T1000 (cell line): ENCODE measurements at places on chromosomes 5 and 9.

DNA sequence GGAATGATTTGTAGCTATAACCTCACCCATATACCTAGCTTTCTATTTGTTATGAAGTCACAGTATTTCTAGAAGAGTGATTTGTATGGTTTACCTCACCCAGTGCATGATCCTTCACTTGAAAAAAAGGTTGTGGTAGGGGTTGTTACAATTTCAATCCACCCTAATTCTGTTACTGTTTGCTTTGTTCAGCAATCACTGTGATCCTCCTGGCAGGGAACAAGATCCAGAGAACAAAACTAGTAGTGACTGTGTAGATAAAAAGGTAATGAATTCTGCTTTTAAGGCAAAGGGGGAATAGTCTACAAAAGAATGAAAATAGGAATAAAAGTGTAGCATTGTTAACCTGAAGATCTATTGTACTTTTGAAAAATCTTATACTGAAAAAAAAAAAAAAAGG is 191.3 kb upstream of the SH3GL2 start:
- DNase-seq, result no peak

GRCh38 chr9:72734631-72735030 is 213.2 kb downstream of the TMC1 start:
- no peak for DNase-seq

- DNase-seq, result no peak
These were observed 16.7 kb downstream of the GFPT2 start for GRCh38 chr5:180336234-180337020.

GRCh38 chr9:72684615-72685014 is 163.2 kb downstream of the TMC1 start:
- no peak for DNase-seq

DNA sequence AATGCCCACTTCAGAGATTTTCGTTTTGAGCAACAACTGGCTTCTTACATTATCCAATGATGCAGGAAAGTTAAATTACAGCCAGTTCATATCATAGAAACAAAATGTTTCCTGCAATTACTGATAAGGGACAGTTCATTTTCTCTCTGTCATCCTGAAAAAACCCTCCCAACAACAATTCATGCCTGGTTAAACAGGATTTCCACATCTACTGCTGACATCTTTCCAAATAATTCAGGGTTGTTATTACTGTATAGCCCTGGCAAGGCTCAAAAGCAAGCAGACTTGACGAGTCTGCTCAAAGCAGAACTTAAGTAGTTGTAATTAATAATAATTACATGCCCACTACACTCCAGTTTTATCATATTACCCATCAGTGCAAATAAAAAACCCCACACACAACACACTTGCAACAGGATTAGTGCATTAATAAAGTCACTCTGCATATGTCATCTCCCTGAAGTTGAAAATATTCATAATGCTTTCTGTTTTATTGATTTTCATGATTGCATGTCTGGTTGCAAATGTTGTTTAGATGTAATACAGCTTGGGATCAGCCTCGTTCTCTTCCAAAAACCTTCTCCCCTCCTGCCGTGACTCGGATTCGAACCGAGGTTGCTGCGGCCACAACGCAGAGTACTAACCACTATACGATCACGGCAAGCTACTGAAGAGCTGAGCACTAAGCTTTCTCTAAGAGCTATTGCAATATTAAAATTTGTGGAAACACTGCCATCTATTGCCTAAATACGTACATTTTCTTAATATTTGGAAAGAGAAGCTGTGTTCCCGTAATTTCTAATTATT is 119.6 kb upstream of the NFIB start:
- no peak for DNase-seq

DNA sequence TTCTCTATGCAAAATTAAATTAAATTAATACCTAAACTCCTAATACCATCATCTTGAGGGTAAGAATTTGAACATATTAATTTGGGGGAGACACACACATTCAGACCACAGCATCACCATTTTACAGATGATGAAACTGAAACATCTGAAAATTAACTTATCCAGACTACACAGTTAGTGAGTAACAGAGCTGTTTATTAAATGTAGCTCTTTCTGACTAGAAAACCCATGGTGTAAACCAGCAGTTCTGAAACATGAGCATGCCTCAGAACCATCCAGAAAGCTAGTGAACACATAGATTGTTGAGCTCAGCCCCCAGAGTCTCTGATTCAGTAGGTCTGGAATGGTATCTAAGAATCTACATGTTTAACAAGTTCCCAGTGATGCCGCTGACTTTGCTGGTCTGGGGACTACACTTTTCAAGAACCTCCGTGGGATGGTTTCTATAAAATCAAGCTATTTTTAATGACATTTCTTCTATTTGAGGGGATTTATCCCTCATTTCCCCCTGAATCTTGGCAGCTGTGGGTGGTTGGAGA is 113.5 kb downstream of the RORB start:
- no peak for DNase-seq

- DNase-seq, result no peak
These were observed 25.0 kb upstream of the SEMA5A start for GRCh38 chr5:9570876-9571275.

- no peak for DNase-seq
These were observed 72.0 kb upstream of the CTSL start for GRCh38 chr9:87653941-87654340.

DNA sequence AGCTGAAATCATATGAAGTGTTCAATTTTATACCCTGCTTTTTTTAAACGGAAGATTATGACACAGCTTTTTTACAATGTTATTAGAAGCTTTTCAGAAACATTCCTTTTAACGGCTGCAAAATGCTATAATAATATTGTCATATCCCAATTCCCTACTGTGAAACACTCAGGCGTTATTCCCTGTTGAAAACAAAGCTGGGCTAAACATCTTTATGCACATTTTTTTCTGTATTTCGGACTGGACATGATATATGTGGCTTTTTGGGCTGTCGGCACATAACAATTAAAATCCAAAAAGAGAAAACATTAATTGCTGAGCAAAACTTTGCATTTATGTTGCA is 12.0 kb upstream of the CTSL start:
- DNase-seq, result no peak

GRCh38 chr9:100492952-100493351 is 20.0 kb downstream of the TMEFF1 start:
- no peak for DNase-seq

GRCh38 chr5:40270274-40270845 is 409.4 kb upstream of the PTGER4 start:
- DNase-seq, result no peak

GRCh38 chr9:85040146-85040545 is 370.6 kb downstream of the NTRK2 start:
- no peak for DNase-seq

DNA sequence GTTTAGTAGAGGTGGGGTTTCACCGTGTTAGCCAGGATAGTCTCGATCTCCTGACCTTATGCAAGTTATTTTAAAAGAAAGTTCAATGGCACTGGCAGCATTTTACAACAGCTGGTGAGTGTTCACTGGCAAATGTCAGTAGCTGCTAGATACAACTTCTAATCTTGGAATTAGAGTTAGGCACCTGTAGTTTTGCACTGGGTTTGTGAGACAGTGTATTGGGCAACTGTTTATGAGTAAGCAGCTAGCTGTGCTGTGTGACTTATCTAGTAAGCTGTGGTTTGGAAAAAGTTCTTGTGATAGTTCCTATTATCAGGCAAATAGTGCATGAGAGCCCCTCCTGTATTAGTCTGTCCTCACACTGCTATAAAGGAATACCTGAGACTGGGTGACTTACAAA is 61.5 kb downstream of the UBE2QL1 start:
- DNase-seq, result no peak

DNA sequence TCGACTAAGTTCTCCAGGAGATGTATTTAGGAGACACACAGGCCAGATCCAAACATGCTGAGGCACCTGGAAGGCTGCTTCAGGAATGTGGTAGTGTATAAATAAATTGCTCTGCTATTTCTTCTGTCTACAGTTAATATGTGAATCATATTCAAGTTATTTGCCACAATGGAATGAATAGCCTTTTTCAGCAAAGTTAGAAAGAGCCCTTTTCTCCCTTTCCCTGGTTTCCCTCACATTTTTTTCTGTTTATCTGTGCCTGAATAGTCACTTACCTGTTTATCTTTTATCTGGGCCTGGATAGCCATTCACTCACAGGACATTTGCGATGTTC is 44.1 kb upstream of the CLINT1 start:
- no peak for DNase-seq

DNA sequence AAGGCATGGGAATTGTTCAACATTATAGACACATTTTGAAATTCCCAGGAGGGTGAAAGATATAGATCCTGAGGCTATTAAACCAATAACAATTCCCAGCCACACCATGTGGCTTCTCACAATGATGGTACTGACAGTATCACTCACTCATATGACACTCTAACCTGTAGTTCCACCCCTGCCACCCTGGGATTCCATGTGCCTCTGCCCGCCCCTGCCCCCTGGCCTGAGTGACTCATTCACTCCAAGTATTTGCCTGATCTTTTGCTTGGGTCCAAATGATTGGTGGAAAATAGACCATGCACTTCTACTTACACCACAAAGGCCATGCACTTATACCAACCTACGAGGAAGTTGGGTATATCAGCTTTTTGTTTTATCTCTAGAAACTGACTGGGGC is 305.2 kb upstream of the DAB2 start:
- no peak for DNase-seq

DNA sequence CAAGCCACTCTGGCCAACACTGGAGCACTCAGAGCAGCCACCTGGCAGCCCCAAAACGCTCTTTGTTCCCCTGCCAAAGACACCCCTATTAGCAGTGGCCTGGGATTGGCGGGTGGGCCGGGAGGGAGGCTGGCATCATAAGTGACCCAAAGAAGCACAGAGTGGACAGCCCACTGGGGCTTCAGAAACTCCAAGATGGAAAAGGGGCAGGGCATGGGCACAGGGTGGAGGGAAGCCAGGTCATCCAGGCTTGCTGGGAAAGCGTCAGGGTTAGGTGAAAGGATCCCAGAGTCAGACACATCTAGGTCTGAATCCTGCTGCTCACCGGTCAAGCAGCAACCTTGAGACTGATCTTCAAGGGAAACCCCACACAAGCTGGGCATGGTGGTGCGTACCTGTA is 14.8 kb downstream of the EEIG1 start:
- DNase-seq, result no peak

- no peak for DNase-seq
These were observed 7.7 kb downstream of the RALGDS start for GRCh38 chr9:133113163-133113948.

DNA sequence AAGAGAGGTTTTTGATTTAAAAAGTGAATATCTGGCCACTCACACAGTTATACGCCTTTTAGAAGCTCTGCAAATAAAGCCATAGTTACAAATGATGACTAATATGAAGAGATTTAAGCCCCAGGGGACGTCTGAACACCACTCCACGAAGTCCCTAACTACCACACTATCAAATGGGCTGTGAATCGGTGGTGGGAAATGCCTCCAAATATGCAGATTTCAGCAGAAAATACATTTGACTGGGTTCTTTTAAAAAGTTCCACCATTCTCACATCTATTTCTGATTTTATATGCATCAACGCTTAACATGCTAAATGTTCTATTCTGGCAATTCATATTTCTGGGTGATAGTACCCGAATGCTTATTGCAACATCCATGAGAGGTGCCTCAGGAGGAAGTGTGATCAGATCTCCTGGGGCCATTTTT is 22.5 kb downstream of the TICAM2 start:
- DNase-seq, result no peak
